Activated CD8-positive, alpha-beta memory T cell treated with anti-CD3 and anti-CD28 coated beads for 24 hours (primary cell): ENCODE measurements at places on chromosomes 11 and 22.
A peak's percentile ranks its signal among the peaks of the same experiment; 100 is the strongest.

GRCh38 chr11:72233056-72233772 is 8.6 kb downstream of the INPPL1 start:
- DNase-seq: peak; percentile 45

GRCh38 chr11:2250485-2250884 is 19.9 kb downstream of the ASCL2 start:
- DNase-seq: no peak

DNA sequence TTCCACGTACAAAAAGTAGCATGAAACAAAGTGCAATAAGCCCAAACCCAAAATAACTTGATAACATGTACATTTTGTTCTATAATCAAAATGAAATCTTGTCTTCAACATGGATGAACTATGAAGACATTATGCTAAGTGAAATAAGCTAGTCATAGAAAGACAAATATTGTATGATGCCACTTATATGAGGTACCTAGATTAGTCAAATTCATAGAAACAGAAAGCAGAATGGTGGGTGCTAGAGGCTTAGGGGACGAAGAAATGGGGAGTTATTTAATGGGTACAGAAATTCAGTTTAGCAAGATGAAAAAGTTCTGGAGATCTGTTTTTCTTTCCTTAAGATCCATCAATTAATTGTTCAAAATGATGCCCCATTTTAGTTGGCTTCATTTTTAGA is 7.5 kb downstream of the PGM2L1 start:
- DNase-seq: no peak

DNA sequence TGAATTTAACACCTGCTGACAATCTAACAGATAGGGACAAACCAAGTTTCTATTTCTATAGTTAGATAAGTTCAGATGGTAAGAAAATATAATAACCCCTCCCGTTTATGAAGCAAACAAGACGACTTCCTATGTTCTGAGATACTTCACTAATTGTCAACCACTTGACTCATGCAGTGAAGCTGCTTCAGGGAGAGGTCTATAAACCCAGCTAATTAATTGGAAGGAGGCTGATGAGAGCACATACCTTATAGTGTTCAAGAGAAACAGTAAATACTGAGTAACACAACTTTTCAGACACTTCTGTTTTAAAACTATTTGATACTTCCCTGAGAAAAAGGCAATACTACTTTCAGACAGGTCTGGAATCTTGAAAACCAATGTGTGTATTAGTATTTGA is 229.4 kb upstream of the UBASH3B start:
- no peak for DNase-seq

DNA sequence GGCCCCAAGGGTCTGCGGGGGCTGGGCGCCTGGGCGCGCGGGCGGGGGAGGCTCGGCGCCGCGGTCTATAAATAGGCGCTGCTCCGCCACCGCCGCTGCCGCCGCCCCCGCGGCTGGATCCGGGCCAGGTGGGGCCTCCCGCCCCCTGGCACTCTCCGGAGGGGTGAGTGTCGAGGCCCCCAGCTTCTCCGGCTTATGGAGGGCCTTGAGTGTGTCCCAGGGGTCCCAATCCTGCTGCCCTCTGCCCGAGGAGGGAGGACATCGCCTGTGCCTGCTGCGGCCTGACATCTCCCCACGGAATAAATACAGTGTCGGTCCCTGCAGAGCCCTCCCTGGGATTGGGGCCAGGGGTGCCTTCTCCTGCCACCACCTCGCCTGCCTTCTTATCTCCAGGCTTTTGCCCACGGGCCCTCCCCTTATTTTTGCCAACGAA is 4.3 kb upstream of the GP1BB start:
- DNase-seq: no peak

DNA sequence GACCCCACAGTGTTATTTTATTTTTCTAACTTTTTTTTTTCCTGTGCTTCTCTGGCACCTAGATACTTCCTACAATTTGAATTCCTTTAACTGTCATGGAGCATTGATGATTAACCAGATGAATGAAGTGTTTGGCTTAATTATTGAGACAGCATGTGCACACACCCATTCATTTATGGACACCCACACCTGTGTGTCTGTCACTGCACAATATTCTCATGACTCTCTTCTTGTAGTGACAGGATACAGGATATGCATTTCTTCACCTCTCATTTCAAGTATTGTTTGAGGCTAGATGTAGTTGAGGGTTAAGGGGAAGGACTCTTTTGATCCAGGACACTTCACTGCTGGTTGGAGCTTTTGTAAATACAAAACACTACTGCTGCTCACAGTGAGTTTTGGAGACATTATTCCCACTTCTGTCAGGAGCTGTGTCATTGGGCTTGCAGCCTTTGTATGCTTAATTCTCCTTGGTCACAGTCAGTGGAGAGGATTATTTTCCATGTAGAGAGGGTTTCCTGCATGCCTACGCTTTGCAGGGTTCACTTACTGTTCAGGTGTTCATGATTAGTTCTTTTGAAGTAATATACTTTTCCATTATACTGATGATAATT is 33.5 kb downstream of the SPECC1L start:
- no peak for DNase-seq

GRCh38 chr22:38694940-38695339 is 5.8 kb downstream of the JOSD1 start:
- no peak for DNase-seq

DNA sequence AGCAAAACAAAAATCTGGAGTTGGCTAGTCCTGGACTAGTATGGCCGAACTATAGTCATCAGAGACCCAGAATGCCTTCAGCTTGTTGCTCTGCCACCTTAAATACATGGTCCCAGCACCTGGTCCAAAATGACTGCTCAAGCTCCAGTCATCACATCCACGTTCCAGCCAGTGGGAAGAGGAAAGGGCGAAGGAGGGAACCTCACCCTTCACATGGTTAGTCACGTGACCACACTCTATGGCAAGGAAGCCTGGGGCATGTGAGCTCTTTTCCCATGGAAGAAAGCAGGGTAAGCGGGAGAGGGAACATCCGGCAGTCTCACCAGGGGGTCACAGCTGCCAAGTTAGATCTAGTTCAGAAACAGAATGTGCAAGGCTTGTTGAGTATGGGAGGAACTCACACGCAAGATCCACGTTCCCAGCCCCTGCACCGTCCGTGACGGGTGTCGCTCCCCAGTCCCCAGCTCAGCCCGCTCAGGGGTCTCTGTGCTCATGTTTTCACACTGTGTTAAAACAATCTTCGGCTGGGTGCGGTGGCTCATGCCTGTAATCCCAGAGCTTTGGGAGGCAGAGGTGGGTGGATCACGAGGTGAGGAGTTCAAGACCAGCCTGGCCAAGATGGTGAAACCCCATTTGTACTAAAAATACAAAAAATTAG is 1.9 kb upstream of the ANO9 start:
- DNase-seq: no peak

DNA sequence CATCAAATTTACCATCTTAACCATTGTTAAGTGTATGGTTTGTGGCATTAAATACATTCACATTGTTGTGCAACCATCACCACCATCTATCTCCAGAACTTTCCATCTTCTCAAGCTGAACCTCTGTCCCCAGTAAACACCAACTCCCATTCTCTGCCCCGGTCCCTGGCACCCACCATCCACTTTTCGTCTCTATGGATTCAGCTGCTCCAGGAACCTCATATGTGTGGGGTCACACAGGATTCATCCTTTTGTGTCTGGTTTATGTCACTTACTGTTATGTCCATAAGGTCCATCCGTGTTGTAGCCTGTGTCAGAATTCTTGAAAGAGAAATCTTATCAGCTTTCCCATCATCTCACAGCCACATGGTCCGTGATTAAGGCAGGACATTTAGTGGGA is 16.3 kb downstream of the TSPAN32 start:
- peak; percentile 41 for DNase-seq
